ENCODE measurements at places on chromosomes 1 and 21.
A peak's percentile ranks its signal among the peaks of the same experiment; 100 is the strongest.

DNA sequence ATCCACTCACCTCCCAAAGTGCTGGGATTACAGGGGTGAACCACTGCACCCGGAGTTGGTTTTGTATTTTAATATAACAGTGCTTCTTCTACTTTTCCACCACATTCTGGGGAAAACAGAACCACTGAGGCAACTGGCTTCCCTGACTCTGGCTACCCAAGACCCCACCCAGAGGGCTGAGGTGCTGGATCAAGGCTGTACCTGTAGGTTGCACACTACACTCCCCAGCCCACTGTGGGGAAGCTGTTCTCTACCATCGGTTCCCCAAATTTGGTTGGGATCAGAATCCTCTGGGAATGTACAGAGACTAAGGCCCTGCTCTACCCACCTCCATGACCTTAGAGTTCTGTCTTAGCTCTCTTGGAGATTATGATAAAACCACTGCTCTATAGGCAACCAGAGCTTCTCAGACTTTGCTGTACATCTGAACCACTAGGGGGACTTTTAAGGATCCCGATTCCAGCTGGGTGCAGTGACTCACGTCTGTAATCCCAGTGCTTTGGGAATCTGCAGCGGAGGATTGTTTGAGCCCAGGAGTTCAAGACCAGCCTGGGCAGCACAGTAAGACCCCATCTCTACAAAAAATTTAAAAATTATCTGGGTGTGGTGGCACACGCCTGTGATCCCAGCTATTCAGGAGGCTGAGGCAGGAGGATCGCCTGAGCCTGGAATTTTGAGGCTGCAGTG is 51.6 kb downstream of the GNG4 start:
- DNase-seq = no peak

- DNase-seq = no peak
These were observed 750 bp downstream of the NECAP2 start for GRCh38 chr1:16441282-16441665.

- no peak for DNase-seq
These were observed at the start of gene TBX19 for GRCh38 chr1:168280296-168280927. TSS of gene TBX19 (plus strand) at chr1:168280877. CDS start at chr1:168281091, 214 bp downstream.

GRCh38 chr21:45180246-45180599 is 105.8 kb downstream of the ADARB1 start:
- no peak for DNase-seq

DNA sequence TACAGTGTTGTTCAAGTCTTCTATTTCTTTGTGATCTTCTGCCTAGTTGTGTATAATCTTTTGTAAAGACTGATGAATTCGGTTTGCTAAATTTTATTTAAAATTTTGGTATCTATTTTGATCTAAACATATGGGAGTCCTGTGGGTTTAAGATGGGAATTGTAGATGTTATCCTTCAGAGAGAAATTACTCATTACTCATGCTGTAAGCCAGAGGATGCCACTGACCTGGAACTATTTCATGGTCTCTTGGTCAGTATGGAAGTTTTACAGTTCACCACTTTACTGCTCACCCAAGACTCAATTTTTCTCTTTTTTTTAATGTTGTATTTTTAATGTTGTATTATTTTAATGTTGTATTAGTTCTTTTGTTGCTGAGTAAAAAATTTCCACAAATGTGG is 138.6 kb upstream of the B3GALT2 start:
- DNase-seq = no peak

DNA sequence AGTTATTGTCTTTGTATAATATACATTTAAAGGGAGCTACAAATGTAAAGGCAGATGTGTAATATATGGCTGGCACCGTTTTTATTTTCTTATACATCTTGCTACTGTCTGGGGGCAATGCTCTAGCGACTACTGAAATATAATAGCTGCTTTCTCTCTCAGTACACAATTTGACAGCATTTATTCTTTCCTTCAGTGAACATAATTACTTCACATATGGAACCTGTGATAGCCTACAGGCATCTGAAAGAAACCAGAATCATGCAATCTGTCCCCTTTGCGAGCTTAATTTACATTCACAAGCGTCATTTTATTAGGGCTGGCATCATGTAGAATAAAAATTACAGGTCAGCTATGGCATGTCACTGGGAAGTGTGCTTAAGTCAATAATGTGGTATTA is 557.5 kb upstream of the PTBP2 start:
- DNase-seq = no peak

- DNase-seq = no peak
These were observed 8.1 kb upstream of the ZNF687 start for GRCh38 chr1:151273924-151274466.

- DNase-seq = peak; percentile 85
These were observed 10.2 kb downstream of the IRF2BP2 start for GRCh38 chr1:234599617-234600417.

- no peak for DNase-seq
These were observed 32.2 kb upstream of the FCRL3 start for GRCh38 chr1:157732755-157733154.

GRCh38 chr1:153509729-153510354 is 25.9 kb downstream of the S100A6 start:
- DNase-seq = peak; percentile 28

GRCh38 chr1:154866257-154867063 is 3.6 kb downstream of the KCNN3 start:
- no peak for DNase-seq

- no peak for DNase-seq
These were observed 233.1 kb upstream of the CSF3R start for GRCh38 chr1:36715797-36716196.

GRCh38 chr1:48790397-48790796 is 13.7 kb upstream of the BEND5 start:
- DNase-seq = no peak

DNA sequence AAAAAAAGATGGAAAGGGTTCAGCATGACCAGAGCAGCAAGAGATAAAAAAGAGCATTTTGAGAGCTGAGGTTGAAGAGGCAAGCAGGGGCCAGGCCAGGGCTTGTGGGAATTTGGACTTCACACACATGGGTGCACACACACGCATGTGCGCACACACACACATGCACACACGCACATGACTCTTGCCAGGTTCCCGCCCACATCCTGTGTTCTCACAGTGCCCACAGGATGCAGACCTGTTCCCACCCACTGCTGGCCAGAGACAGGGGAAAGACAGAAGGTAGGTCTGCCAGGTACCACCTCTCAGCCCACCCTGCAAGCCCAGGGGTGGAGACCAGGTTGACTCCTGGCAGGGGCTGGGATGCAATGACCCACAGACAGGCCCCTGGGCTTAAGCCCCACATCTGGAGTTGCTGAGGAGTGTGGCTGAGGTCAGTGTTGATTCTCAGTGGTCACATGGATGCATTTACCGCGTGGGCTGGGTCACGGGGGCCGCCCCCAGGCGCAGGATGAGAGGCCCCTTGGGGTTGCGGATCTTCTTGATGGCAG is 4.4 kb downstream of the COL16A1 start:
- no peak for DNase-seq

GRCh38 chr1:98121646-98122045 is 200.8 kb upstream of the DPYD start:
- DNase-seq = no peak

DNA sequence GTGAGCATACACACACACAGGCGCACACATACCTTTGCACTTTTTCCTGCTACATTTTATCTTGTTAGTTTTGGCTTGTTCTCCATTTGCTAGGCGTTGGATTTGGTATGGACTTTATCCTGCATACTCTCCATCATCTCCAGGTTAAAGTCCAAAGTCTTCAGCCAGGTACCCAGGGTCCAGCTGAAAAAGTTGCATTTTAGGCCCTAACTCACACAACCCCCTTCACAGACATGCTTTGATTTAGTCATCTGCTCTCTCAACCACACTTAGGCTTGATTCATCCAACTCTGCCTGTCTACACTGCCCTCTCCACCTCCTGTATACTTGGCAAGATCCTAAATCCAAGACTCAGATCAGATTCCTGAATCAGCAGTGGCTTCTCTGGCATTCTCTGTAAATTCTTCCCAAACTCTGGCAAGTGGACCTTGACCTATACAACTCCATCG is 10.7 kb upstream of the LAMB3 start:
- DNase-seq = no peak

GRCh38 chr1:12184008-12184681 is 17.4 kb downstream of the TNFRSF1B start:
- DNase-seq = peak; percentile 79

DNA sequence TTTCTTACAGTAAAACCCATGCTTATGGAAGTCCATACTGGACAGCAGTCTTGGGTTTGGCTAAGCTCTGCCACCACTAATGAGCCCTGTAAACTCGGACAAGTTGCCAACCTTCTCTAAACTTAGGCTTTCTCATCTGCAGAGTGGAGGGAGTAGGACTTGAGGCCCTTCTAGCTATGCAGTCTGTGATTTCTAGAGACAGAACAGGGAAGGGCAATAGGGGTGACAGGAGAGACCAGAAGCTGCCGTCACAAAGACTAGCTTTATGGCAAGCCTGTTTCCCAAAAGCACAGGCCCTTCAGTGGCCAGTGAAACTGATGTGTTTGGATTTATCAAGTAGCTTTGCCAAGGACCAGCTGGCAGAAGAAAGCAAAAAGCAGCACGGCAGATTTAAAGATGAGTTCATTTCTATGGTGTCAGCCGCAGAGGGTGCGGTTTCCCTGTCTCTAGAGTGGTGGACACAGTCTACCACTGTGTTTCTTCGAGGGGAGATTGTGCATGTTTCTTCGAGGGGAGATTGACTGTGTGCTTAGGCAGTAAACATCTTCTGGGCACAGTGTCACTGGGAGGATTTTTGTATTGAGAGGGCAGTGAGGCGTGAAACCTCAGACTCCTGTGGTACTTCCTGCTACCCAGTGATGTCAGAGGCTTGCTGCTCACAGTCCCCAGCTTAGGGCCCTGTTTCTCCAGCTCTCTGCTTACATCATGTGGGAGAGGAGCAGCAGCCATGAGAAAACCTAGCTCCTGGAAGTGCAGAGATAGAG is 119.0 kb downstream of the ROR1 start:
- peak; percentile 82 for DNase-seq

- no peak for DNase-seq
These were observed 2.9 kb upstream of the CCN1 start for GRCh38 chr1:85577419-85578320.

- DNase-seq = peak; percentile 43
These were observed 68.9 kb upstream of the PGBD5 start for GRCh38 chr1:230495076-230495475.

GRCh38 chr1:191889623-191890003 is 268.6 kb upstream of the RGS18 start:
- DNase-seq = no peak

GRCh38 chr1:24409535-24409934 is 4.0 kb downstream of the STPG1 start:
- no peak for DNase-seq

GRCh38 chr1:229283183-229283611 is 12.3 kb downstream of the RAB4A start:
- DNase-seq = peak; percentile 56

DNA sequence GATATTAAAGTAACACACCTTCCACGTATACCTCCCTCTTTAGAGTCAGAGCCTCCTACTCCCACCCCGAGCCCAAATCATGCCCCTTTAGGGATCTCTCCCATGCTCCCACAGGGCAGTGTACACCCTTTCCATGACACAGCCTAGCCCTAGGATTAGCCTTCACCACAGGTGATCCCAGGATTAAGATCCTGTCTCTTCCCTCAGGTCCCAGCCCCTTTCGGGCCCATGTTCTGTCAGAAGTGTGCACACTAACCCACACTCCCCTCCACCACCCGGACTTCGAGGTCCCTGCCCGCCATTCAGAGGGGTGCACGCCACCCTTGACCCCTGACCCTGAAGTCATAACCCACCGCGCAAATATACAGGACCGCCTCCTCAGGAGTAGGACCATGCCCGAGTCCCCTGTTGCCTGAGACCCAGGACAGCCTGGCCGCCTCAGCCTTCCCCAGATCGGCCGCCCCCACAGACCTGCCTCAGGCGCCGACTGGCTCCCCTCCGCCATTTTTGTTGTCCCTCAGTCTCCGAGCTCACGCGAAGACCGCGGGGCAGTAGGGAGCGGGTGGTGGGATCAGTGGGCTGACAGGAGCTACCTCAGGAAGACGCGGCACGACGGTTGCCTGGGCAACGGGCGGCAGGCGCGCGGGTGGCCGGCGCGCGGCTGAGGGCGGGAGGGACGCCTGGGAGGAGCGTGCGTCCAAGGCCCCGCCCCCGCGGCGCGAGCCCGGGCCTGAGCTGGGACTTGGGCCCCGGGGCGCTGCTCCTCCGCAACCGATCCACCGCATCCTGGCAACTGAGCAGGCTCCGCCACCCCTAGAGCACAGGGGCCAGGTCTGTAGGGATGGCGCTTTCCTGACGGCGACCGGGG is at the start of gene AGBL4:
Gene AGBL4 (minus strand): TSS at position 663 of the 868 bp plus-strand sequence.
- peak; percentile 74 for DNase-seq

DNA sequence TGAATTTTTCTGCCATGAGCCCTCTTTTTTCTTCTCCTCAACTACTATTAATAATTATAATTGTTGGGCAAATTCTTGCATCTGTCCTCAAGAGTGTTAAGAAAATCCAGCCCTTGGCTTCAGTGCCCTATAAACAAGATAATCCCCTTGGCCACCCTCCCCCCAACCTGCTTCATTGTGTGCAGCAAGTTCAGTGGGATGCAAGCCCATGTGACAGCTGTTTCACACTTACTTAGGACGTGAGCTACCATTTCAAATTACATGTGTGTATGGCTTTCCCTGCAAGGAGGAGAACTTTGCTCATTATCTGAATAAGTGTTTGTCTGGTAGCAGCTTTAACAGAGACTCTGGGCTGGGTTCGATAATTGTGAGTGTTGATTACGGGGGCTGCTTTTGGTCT is 276.2 kb downstream of the CACNA1E start:
- DNase-seq = no peak

DNA sequence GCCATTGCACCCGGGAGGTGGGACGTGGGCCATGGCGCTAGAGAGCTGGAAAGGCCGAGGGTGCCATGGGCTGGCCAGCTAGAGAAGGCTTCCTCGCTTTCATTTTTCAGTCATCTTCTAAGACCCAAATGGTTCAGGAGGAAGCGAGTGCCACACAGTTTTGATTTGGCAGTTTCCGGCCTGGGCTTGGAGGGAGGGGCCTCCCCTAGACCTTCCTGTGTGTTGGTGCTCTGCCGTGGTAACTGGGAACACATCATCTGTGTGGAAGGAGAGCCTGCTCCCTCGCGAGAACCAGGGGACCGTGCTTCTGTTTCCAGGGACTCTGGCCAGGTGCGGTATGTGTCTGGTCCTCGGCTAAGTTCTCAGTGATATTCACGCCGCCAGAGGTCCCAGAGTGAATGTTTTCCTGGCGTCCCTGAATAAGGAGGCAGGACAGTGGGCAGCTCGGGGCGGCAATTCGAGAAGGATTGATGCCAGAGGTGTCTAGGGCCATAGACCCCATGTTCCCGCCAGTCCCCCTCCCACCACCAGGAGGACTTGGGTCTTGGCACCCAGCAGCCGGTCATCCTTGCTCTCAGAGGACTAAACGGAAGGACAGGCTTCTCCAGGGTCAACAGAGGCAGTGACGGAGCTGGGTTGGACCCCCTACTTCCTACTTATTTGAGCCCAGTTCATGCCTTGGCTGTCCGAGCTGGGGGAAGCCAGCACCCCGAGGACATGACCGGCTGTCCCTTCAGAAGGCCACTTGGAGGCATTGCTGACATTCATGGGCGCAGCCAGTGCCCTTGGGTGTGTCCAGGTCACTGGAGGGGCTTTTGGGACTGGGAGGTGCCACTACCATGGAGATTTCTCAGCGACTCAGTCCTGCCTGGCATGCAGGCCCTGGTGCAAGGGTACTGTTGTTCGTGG is 2.7 kb upstream of the NPHP4 start:
- no peak for DNase-seq

GRCh38 chr1:194289569-194290266 is 1103.3 kb upstream of the B3GALT2 start:
- DNase-seq = no peak

Data from Ammon's horn (tissue), 1 donor.